ENCODE measurements at places on chromosomes 16 and 17.

DNA sequence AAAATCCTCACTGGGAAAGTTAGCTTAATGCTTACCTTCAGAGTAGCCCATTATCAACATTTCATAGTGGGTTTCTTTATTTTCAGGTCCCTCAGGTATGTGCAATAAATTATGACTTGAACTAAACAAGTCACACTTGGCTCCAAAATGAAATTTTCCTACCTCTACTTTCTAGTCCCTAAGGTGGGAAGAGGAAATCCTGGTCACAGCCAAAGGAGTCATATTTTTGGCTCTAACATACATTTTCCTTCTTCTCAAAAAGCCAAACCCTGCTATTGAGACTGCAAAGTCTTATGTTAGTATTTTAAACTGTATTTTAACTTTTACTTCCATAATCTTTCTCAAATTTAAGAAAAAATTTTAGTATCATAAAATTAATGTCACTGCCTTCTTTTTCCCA lies 128.9 kb downstream of the BRIP1 start:
- no peak for DNase-seq

GRCh38 chr16:75059411-75059810 lies 57.2 kb downstream of the LDHD start:
- no peak for DNase-seq

GRCh38 chr17:76744747-76745146 lies 6.8 kb downstream of the MFSD11 start:
- DNase-seq = no peak

DNA sequence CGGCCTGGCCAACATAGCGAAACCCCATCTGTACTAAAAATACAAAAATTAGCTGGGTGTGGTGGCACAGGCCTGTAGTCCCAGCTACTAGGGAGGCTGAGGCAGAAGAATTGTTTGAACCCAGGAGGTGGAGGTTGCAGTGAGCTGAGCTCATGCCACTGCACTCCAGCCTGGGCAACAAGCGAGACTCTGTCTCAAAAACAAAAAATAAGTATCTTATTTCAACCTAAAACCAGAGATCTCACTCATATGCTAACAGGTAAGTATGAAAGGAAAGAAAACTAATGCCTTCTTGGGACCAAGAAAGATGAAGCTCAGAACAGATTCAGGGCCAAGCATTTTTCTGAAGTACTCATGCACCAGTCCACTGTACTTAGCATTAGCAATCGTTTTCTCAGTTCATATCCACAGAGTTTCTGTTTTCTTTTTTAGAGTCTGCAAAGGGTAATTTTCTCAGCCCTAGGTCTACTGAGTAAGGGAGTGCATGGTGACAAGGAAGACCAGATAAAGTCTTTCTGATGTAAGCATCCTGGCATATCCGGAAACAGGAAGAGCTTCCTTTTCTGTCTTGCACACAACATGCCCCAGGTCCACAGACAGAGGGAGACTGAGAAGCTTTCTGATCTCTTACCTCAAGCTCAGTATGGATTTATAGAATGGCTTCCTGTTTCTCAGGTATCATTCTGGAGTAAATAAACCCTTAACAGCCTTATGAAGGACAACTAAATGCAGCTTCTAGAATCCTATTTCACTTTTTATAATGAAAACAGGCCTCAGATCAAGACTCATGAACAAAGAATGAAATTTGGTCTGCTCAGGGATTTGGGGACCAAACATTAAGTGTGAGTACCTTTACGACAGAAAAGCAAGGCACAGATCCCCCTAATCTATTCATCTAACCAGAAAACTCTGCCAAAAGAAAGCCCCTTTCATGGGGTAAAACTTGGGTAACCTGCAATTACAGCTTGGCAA lies 38.7 kb upstream of the FOXJ1 start:
- peak; percentile 36 for DNase-seq

- DNase-seq = peak; percentile 19
These were observed 2.9 kb upstream of the RAB40C start for GRCh38 chr16:586645-587590.

DNA sequence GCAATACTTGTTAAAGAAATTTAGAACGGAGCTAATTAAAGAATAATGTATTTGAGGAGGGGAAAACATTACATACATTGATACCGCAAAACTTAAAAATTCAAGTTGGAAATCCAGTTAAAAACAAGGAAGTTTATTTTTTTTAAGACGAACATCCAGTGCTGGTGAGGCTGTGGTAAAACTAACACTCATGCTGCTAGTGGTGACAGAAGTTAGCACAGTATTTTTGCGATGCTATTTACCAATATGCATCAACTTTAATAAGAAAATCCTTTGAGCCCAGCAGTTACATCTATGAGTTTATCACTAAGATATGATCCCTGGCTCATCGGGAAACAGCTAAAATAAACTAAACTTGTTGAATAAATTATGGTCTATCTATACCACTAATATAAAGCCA lies 31.7 kb downstream of the GSPT1 start:
- DNase-seq = no peak

DNA sequence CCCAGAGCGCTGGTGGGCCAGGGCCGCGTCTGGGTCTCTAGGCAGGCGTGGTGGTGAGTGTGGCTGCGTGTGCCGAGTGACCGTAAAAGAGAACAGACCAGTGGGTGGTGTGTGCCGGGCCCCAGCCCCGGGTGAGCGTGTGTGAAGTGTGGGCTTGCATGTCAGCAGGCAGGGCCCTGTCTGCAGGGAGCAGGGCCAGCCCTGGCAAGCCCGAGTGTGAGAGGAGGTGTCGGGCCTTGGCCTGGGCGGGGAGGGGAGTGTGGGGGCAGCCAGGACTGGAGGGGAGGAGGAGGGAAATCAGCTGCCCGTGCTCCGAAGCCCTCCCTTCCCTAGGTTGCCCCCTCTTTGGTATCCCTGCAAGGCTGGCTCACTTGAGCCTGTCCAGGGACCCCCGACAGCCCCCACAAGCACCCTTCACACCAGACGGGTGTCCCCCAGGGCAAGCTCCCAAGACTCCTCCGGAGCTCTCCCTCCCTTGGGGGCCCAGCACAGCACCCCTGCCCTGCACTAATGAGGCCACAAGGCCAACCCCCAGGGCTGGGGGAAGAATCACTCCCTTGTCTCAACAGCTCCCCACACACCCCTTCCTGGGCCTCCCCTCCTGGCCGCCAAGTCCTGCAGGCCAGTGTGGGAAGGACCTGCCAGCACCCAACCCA lies 1.9 kb downstream of the USH1G start:
- no peak for DNase-seq

DNA sequence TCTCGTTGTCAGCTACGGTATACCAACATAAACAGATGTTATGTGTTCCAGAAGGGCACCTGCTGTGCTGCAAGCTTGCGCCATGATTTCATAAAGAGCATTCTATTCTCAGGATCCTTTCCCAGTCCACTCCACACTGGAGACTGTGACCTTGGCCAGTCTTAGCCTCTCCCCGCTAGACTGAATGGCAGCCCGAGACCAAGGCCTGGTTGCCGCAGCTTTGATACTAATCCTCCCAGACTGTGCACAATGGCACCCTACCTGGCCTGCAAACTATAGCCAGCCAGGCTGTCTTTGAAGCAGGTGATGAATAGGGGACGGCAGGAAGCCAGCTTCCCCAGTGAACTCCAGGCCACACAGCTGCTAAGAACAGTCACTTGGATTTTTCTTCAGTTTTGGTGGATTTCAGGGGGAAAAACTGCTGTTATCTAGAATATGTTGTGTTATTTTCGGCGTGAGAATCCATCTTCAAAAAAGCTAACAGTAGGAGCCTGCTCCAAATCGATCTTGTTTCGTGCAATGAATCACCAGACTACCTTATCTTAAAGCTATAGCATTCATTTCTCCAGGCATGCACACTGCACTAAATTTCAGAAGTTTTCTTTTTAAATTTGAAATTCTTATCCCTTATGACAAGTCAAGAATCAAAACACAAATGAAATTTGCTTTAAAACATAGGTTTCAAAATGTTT lies 289.0 kb downstream of the CEP112 start:
- no peak for DNase-seq

DNA sequence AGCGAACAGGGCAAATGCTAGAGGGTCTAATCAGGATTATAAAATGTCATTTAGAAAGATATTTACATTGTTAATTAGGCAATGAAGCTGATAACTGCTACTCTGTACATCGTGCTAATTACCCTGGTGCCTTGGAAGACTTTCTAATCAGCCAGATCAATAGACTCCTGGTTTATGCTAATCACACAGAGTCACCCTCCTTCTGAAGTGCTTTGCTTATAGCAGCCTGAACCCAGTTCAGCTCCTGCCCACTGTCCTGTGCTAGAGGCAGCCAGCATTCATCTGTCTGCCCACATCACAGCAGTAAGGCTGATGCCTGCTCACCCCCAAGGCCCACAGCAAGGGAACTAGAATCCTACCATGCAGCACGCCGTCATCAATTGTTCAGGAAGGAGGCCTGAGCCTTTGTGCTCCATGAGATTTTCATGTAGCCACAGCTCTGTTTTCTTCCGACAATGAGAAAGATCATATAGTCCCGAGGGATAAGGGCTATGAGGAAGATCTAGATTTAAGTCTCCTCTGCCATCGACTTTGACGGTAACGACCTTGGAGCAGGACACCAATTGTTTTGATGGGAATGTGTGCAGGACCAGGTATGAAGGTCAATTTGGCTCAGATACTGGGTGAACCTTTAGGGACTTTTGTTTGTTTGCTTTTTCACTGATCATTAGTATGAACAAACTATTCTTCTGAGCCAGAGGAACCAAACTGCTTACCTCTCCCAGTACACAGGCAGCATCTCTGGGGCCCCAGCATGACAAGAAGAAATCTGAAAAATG lies 12.5 kb upstream of the LYRM9 start:
- no peak for DNase-seq

GRCh38 chr17:78980624-78980972 lies 875 bp upstream of the LGALS3BP start:
- no peak for DNase-seq

DNA sequence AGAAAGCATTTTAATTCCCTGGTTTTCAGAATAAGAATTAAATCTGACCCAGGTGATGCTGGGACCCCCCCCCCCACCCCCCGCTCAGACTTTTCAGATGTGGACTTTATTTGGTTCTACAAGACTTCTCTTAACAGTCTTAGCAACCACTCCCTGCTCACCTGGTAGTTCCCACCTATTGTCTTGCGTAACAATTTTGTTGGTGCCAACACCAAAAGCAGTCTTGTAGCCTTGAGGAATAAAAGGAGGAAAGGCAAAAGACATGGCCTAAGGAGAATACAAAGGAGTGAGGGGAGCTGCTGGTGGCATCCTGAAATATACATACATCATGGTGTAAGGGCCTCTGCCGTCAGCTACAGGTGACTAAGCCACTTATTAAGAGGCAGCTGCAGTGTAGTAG lies 5.0 kb downstream of the TTLL6 start:
- DNase-seq = no peak

- no peak for DNase-seq
These were observed 16.0 kb downstream of the CAPN15 start for GRCh38 chr16:543301-544164.

DNA sequence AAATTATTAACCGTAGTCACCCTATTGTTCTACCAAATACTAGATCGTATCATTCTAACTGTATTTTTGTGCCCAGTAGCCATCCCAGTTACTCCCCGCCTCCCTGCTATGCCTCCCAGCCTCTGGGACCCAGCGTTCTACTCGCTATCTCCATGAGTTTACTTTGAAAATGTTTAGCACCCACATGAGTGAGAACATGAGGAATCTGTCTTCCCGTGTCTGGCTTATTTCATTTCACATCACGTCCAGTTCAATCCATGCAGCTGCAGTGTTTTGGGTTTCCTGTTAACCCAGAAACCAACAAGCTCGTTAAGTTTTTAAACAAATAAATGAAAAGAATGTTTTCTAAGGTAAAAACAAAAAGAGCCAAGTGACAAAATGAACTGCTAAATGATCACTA lies 82.1 kb downstream of the VPS53 start:
- DNase-seq = peak; percentile 20

DNA sequence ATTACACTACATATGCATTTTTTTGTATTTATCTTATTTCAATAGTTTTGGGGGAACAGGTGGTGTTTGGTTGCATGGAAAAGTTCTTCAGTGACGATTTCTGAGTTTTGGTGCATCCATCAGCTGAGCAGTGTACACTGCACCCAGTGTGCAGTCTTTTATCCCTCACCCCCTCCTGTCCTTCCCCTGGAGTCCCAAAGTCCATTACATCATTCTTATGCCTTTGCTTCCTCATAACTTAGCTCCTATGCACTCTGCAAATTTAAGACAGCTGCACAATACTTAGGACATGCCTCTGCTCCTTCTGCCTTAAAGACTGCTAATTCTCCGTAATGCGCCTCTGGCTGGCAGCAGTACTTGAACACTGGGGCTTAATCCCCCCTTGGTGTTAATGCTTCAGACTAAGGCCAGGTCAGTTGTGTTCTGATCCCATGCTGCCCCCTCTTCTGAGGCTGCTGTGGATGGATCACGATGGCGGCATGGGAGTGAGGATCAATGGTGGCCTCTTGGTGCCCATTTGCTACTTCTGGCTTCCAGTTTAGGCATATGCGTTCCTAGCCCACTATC lies 146.2 kb downstream of the PARN start:
- DNase-seq = peak; percentile 7

GRCh38 chr16:918068-918467 lies 52.7 kb downstream of the LMF1 start:
- DNase-seq = no peak

- DNase-seq = no peak
These were observed 181.6 kb upstream of the CACNG3 start for GRCh38 chr16:24074574-24074973.

- DNase-seq = no peak
These were observed at the start of gene BCL6B for GRCh38 chr17:7022781-7023571. Gene BCL6B (plus strand): TSS chr17:7023050. CDS start chr17:7023672, 622 bp downstream.

DNA sequence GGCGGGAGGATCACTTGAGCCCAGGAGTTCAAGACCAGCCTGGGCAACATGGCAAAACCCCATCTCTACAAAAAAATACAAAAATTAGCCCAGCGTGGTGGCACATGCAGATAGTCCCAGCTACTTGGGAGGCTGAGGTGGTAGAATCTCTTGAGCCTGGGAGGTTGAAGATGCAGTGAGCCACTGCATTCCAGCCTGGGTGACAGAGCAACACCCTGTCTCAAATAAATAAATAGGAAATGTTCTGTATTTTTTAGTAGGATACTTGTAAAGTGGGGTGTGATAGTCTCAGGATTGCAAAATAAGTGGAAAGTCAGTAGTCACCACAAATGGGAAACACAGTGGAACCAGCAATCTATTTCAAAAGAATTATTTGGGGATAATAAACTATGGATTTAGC lies 4.0 kb downstream of the RSPRY1 start:
- peak; percentile 50 for DNase-seq

DNA sequence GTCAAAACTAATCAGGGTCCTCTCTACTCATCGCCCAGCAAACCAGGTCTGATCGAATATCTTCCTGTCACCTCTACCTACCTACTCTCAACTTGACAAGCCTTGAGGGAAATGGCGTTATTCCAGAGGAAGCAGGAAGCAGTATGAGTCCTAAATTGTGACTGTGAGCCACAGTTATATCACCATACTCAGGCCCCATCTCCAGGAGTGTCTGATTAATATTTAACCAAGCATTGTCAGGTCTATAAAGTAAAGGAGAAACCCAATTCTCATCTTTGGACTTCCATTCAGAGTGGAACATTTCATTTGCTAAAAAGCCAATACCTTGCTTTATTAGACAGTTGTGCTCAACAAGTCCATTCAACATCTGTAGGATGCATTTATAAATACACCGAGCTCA lies 17.8 kb upstream of the CLEC3A start:
- DNase-seq = no peak
